ENCODE measurements at places on chromosomes 3 and 15.

DNA sequence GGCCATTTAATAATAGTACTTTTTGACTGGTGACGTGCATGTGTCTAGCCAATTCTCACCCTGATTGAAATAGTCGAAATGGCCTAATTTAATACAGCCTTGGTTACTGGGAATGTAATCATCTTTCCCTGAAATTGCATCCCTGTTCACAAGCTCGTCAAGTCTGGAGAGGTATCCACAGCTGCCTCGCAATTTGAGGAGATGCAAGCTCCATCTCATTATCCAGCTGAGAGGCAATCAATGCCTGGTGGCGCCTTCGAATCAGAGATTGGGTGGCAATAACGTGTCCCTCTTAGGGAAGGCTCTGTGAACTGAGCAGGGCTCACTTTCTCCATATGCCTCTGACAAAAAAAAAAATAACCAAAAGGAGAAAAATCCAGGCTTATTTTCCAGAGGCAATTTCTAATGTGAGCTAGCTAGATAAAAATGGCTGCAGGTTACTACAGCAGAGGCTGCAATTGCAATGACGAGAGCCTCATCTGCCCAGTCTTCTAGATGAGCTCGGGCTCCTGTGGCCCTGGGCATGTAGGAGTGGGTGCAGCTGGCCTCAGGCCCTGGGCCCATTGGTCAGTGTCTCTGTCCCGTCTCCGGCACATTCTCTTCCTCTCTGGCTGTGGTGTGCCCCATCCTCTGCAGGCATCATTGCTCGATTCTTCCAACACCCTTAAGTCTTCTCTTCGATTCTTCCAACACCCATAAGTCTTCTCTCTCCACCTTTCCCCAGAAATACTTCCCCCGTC lies 487.5 kb downstream of the GABRG3 start:
- DNase-seq, result no peak

DNA sequence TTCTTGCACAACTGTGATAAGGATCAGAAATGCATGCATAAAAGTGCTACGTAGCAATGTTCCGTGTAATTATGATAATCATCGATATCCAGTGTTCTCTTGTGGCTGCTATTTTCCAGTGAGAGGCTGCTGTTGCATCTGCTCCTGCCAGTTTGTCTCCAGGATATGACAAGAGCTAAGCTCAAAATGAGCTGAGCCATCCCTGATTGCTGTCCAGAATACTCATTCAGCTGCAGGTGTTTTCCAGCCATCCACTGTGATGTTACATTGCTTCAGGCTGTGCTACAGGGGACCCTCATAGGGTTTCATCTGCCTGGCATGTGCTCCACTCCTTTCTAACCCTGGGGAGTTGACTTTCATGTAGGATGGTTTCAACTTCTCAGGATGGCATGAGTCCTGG lies 976.0 kb downstream of the ROBO1 start:
- no peak for DNase-seq

GRCh38 chr3:13119471-13120220 lies 46.4 kb upstream of the IQSEC1 start:
- DNase-seq, result no peak

DNA sequence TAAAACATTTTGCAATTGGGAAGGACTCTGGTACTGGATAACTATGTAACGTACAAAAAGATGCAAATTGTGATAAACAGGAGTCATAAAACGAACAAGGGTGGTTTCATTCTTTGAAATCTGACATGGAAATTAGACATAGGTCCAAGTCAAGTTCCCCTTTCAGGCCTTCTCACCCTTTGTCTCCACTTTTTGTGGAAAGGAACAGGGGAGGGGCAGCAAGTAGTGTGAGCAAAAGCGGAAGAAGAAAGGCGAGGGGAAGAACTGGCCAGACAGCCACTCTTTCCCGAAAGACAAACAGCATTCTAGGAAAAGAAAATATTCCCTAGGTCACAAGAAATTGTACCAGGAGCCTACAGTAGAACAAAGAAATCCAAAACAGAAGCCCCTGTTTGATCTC lies 52.6 kb downstream of the MCF2L2 start:
- DNase-seq, result no peak

DNA sequence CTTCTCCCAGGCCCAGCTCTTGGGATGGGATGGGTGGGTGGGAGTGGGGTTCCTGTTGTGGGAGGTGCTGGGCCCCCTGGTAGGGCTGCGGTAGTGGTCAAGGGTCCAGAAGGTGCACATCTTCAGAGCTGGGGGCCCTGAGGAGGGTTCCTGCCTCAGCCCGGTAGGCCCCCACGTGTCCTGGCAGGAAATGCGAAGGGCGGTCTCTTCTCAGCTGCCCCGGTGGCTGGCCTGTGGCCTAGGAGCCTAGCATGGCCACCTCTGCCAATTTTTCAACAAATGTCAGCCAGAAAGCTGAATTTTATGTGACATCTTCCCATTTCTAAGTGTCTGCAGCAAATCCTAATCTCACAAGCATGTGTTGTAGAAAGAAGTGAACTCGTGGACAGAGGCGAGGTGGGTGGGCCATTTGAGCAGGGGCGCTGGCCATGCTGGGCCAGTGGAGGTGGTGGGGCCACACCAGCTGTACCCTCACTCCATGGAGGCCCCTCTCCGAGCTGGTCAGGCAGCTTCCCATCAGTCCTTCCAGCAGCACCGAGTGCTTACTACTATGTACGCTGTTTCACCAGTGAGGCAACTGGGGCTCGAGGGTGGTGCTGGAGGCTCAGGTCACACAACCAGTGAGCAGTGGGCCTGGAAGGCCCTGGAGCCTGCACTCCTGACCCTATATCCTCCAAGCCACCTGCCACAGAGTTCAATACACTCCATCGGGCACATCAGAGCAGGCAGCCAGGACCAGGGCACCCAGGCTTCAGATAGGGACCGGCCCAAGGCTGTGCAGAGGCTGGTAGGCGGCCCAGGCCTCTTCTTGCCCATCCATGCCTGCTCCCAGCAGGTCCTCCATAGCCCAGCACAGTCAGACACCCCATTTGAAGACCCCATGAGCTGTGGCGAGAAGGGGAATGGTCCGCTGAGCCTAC lies 23.2 kb downstream of the FBLN2 start:
- DNase-seq, result no peak

GRCh38 chr3:135118792-135119191 lies 323.7 kb downstream of the EPHB1 start:
- DNase-seq, result no peak

DNA sequence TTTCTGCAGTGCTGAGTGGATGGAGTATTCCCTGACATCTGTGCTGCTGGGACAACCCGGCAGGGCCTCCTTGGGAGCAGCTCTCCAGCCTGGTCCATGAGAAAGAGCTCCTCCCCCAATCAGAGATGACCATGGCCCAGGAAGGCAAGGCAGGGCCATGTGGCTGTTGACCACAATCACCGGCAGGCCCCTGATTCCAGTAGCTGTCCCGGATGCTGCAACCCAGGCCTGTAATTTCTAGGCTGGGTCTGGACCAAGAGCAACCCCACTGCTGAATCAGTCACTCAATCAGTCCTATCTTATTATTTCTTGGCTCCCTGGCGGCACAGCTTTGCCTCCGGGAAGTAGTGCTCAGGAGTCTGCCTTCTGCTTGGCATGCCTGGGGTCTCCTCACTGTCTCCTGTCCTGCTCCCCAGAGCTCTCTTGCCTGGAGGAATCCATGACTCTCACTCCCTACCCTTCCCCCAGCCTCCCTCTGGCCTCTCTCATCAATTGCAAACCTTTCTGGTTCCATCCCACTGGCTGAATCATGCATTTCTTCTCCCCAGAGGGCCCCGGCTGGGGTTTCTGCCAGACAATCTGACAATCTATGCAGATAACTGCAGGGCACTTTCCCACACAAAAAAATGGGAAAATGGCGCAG lies 32.6 kb upstream of the ITGA11 start:
- DNase-seq, result no peak

GRCh38 chr3:154615471-154615870 lies 185.5 kb upstream of the GPR149 start:
- DNase-seq, result no peak

DNA sequence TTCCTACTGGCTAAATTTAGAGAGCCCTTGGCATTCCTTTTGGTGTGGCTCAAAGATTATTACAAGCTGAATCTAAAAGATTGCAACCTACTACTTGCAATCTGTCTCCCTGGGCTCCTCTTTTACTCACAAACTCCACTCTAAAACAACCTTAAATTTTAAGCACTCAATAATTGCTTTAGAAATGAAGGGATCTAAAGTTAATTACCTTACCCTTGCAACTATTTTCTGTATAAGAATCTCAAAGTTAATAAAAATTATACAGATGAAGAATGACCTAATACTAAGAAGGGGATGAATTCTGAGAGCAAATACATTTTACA lies 60.2 kb downstream of the ESYT3 start:
- no peak for DNase-seq

GRCh38 chr3:164679245-164679644 lies 399.1 kb downstream of the SI start:
- no peak for DNase-seq

- DNase-seq, result no peak
Observed at GRCh38 chr3:62135741-62136140, 237.6 kb downstream of the FEZF2 start.

DNA sequence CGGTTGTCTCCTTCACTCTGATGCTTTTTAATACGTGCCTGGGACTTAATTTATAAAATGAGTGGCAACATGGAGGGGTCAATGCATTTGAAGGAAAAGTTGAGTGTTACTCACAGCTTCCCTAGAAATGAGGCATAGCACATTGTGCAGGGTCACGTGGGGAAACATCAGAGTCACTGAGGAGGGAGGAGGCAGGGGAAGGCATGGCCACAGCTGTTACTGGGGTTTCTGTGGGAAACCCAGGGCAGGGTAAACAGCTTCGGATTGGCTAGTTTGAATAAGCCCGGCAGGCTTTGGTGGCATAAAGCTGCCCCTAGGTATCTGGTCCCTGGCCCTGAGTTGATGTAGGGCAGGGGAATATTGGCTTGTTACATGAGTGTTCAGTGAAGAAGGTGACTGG lies 98.9 kb upstream of the ST8SIA2 start:
- no peak for DNase-seq

DNA sequence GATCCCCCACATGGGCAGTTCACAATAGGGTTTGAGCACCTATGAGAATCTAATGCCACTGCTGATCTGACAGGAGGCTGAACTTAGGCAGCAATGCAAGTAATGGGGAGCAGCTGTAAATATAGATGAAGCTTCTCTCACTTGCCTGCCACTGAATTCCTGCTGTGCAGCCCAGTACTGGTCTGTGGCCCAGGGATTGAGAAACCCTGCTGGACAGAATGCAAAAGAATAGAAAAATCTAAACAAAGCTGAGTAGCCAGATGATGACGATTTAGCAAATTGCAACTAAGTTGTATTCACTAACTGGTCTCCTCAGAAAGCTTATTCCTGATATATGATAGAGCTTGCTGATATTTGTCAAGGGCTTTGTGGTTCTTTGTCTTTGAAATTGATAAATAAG lies 34.3 kb upstream of the APH1B start:
- DNase-seq, result no peak

DNA sequence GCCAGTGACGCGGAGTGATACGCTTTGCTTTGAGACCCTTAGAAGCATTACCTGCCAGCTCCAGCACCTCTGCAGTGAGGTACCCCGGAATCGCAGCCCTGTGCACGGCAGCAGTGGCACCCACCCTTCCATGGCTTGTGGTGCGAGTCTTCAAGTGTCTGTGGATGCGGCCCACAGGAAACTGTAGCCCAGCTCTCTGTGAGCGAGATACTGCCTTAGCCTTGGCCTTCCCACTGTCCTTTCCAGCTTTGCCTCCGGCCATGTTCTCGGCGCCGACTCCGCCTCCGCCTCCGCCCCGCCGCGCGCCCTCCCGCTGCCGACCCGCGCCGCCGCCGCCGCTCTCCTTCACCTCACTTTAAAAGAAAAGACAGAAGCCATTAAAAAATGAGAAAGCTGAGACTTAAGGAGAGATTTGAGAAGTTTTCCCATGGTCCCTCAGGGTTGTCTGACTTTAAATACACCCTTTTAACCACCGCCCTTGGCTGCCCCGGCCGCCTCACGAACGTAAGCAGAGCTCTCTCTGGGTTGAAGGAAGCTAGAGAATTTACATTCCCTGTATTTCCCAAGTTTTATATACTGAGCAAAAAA lies 78.5 kb upstream of the FAM174B start:
- DNase-seq, result peak; percentile 43

- DNase-seq, result no peak
Observed at GRCh38 chr3:100865442-100865841, 127.8 kb downstream of the ABI3BP start.

GRCh38 chr15:48120745-48121144 lies at the start of gene SLC24A5:
Gene SLC24A5, plus strand, starts transcription at chr15:48120990. Its CDS starts 55 bp downstream, at chr15:48121045.
- no peak for DNase-seq

GRCh38 chr3:139202959-139203349 lies 140.9 kb upstream of the MRPS22 start:
- no peak for DNase-seq

DNA sequence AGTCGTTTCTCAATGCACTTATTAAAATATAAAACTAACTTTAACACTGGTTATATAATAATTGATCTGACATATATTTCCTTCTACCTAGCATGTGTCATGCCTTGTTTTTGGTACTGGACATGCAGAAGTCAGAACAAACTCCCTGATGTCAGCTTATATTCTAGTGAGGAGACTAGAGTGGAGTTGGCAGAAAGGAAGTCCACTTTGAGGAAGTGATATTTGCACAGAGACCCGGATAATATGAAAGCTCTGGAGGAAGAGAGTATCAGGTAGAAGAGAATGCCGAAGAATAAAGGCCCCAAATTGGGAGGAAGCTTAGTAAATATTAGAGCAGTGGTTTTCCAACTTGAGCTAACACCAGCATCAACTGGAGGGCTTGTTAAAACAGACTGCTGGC lies 24.6 kb upstream of the ZNF280D start:
- DNase-seq, result no peak

DNA sequence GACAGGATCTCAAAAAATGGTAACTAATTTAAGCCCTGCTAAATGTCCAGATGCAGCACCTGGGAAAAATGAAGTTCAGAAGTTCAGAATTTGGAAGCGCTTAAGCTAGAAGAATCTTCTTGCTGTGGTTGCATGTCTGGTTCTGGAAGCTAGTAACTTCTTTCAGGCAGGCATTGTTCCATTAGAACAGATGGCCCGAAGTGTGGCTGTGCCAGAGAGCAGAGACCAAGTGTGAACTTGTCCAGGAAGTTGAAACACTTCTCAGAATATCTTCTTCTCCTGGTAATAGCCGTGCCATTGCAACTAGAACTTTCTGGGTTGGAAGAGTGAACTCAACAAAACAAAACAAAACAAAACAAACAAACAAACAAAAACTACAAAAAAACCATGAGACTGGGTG lies 80.0 kb downstream of the MITF start:
- DNase-seq, result no peak

DNA sequence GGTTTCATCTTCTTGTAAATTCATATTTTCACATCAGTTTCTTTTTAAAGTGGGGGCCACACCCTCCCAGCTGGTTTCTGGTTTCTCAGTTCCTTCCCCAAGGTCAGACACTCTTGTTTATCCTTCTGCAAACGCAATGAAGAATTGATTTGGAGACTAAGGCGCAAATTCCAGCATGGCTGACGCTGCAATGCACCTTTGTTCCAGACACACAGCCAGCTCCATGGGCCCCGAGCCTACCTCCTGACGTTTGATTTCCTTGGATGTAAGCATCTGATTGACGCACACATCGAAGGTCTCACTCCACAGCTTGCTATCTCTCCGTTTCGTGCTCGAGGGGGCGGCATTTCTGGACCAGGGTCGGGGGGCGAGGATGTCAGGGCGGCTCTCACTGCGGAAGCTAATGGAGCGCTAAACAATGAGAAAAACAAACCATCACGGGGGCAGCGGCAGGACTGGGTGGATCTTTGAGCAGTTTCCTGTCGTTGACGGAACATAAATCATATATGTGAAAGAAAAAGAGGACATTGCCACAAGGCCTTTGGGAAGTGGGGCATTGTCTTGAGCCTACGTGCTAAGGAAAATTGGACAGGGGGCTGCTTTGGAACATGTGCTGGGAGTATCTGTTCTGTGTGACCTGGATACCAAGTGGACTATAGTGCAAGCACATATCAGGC lies 46.9 kb downstream of the ARHGEF3 start:
- DNase-seq, result no peak

GRCh38 chr3:180961552-180961951 lies 28.0 kb downstream of the DNAJC19 start:
- DNase-seq, result no peak

Data from left renal pelvis (tissue), 4 donors.